Hematopoietic multipotent progenitor cell (in vitro differentiated cells): ENCODE measurements at places on chromosomes 11 and 22. TPM values are rescaled to one million over a fixed set of nuclear protein-coding genes. Genes with fewer than 3 reads are reported as not detected.
A peak's percentile ranks its signal among the peaks of the same experiment; 100 is the strongest.

The MRGPRE gene
- total RNA-seq, result not detected

DNA sequence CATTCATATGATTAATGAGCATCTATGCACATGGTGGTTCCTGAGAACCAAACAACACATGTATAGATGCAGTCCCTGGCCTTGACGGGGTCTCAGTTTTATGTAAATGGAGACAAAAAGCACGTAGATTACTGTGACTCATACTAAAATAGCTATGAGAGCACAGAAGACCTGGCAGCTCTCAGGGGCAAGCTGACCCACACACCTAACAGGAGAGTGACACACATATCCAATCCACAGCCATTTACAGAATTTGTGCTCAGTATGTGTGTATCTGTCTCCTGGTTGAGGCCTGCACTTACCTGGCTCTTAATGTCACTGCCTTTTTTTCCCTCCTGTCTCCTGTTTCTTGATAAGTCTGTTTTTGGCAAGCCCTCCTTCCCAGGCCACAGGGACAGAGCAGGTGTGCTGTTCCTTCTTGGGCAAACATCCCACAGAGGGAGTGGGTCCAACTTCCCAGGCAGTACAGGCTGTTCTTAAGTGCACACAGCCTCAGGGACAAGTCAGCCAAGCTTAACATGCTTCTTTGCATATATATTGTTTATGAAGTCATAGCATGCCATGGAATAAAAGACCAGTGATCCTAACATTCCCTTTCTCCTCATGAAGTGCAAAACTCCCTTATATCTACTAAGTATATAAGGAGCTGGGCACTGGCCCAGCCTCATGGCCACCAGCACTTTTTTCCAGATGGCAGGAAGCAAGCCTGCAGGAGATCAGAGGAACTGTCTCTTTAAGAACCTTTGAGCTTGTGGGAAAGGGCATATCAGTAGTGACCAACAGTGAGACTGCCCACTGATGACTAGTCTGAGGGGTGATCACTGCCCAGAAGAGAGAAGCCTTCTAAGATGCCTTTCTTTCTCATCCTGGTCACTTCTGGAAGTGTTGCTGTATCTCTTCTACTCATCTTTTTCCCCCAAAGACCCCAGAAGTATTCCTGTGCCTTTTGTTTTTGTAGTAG lies 124.7 kb upstream of the CCDC90B start:
- DNase-seq, result no peak

The JRKL gene
- total RNA-seq, result 2.7 TPM

- DNase-seq, result no peak
Observed at GRCh38 chr11:96088914-96089313, 165.0 kb upstream of the MTMR2 start.

- DNase-seq, result no peak
Observed at GRCh38 chr22:23072077-23072910, 2.0 kb downstream of the GNAZ start.

The RASSF10 gene
- under 0.01 TPM for total RNA-seq

DNA sequence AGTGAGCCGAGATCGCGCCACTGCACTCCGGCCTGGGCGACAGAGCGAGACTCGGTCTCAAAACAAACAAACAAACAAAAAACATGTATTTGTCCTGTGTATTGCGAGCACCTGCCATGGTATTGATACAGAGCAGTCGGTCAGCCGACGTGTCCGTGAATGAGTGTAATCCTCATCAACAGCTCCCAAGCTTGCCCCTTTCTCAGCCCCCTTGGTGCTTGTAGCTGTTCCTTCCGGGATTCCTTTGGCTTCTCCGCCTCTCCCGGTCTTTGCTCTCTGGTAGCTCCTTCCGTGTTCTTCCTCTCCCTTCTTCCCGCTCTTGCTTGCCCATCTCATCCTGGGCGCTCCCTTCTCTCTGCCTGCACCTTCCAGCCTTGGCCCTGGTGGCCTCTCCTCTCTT lies 10.9 kb downstream of the ZNF74 start:
- no peak for DNase-seq

GRCh38 chr11:90373971-90374370 lies 151.1 kb upstream of the CHORDC1 start:
- no peak for DNase-seq

The ATXN10 gene
- 63.3 TPM for total RNA-seq

DNA sequence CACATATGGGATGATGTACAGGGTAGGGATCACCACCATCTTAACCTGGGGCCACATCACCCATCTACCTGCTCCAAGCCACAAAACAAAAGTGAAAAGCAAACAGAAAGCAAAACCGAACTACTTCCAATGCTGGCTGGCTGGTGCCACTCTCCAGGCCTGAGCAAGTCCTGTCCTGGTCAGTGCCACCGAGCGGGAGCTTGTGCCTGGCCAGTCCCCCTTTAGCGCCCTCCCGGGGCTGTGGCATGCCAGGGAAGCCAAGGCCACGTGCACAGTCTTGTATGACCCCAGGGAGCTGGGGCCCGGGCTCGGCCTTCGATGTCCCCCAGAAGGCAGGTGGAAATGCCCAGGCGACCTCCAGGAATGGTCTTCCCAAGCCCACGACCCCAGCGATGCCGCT lies 17.9 kb upstream of the NAP1L4 start:
- DNase-seq, result no peak

DNA sequence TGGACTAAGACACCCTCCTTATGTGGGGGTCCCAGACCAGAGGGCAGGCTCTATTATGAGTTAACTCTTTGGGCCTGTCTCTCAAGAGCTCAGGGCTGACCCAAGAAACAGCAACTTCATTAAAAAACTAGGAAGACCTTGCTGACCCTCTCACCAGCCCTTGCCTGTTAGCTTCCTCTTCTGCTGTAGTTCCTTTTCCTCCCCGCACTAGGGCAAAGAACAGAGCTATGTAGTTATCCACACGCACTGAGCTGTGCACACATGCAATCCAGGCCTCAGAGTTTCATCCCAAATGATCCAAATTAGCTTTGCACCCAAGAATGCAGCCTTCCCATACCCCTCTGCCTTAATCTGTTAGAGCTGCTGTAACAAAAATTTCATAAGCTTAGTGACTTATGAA lies 539.6 kb upstream of the CADM1 start:
- DNase-seq, result no peak

The SYCE3 gene
- total RNA-seq, result 0.54 TPM

GRCh38 chr11:65573391-65574079 lies 1.2 kb downstream of the FAM89B start:
- no peak for DNase-seq

- no peak for DNase-seq
Observed at GRCh38 chr11:68076371-68077042, 37.7 kb downstream of the TCIRG1 start.

DNA sequence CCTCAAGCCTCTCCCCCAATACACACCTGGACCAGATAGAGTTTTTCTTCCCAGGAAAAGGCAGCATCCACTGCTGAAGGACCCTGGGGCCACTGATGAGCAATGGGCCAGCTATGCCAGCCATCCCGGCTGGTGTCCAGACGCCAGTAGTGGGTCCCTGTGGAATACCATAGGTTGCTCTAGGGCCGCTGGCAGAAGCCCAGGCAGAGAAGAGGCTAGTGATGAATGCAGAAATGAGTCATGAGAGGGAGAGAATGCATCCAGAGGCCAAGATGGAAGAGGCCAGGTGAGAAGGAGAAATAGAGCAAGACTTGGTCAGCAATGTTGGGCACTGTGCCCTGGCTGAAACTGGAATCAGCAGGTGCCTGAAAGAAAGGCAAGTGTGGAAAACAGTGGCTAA lies 8.9 kb downstream of the HPX start:
- DNase-seq, result no peak

The ELFN2 gene
- under 0.01 TPM for total RNA-seq

The OR52I2 gene
- total RNA-seq, result not detected

DNA sequence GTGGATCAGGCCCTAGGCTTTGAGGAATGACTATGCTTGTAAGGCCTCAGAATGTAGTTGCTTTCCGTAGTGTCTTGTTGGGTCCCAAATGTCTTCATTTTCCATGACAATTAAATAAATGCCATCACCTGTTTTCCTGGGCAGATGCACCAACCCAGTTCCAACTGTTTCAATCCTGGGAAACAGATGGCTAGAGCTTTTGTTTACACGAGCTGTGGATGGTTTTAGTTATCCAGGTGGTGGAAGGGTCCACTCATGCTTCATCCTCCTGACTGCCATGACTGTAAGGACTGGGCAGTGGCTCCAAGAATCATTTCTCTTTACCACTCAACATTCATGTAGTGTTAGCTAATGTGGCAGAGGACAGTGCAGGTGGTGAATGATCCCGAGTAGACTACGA lies 8.6 kb downstream of the RCN1 start:
- no peak for DNase-seq

The KRTAP5-1 gene
- not detected for total RNA-seq

- DNase-seq, result no peak
Observed at GRCh38 chr22:36478966-36479365, 2.5 kb downstream of the TXN2 start.

DNA sequence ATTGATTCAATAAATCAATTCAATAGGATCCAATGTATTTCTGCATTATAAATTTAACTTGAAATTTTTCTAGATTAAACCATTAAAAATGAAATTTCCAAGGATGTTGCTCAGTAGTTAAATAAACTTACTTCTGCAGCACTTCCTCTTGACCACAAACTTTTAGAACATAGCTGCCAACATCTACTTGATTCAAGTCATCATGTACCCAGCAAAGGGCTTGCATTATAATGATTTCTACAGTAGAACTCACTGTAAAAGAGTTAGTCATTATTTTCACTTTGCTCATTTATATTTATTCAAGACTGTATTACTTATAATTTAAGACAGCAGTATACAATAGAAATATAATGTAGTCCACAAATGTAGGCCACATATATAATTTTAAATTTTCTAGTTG lies 59.2 kb downstream of the PIK3C2A start:
- no peak for DNase-seq

GRCh38 chr11:101466352-101466751 lies 117.5 kb downstream of the TRPC6 start:
- no peak for DNase-seq

The LGALS12 gene
- 1.9 TPM for total RNA-seq

DNA sequence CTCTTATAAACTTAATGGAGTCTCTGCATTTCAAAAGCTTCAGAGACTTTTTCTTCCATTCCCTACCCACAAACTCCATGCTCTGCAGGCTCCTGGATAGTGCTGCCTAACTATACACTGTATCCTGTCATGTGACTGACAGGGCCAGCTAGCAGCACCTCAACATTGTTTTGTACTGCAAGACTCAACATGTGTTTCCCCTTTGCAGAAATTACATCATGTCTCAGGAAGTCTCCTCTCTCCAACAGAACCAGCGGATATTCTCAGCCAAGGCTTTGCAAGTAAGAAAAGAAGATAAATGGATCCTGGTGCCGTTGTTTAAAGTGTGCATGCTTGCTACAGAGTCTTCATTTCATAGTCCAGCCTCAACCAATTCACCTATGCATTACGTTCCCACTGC lies 164.0 kb upstream of the UBASH3B start:
- peak; percentile 63 for DNase-seq

DNA sequence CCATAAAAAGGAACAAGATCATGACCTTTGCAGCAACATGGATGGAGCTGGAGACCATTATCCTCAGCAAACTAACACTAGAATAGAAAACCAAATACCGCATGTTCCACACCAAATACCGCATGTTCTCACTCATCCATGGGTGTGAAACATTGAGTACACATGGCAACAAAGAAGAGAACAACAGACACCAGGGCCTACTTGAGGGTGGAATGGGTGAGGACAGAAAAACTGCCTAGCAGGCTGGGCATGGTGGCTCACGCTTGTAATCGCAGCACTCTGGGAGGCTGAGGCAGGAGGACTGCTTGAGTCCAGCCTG lies 12.3 kb downstream of the EHD1 start:
- no peak for DNase-seq

DNA sequence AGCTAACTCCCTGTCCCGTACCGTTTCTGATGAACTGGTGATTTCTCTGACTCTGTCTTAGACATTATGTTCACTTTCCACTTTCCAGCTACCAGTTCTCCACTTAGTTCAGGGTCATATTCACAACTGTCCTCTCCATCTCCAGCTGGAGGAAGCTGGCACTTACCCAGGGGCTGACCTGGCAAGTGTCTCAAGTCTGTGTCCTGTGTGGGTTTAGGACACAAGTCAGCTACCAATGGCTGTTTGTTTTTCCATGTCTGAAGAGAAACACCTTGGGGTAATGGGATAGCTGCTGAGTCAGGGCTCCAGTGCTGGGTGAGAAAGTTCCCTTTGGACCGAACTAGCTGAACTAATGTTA lies 134.4 kb downstream of the CSNK2A3 start:
- DNase-seq, result no peak

GRCh38 chr11:19071255-19071654 lies 10.7 kb upstream of the MRGPRX2 start:
- peak; percentile 71 for DNase-seq

DNA sequence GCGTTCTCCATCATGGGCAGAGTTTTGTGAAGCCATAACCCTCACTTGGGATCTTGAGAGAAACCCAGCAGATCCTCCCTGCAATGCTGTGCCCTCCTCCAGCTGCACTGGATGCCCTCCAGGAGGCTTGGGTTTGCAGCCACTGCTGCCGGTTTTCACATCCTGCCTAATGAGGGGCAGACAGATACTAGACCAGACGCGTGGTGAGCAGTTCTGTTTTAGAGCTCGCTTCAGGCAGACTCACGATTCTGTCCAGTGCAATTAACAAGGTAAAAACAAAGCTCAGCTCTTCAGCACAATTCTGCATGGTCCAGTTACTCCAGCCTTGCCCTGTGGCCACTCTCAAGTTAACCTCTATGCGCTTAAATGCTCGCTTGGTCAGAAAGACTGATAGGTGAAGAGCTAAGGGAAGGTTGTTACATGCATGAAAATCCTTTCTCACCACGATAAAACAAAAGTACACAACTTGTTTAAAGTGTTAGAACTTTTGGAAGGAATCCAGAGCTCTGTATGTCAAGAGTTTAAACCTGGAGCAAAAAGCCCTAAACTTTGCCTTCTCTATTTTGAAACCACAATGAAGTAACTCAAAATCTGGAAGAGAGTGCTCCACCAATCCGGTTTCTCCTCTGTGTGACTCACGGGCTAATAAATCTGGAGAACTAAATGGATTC lies 292.3 kb upstream of the FAT3 start:
- no peak for DNase-seq

- DNase-seq, result no peak
Observed at GRCh38 chr22:25493794-25494193, 70.7 kb upstream of the GRK3 start.
